Muscle of back (tissue), 13 donors: ENCODE measurements at places on chromosomes 12 and 14. TPM values are rescaled to one million over a fixed set of nuclear protein-coding genes. Genes with fewer than 3 reads are reported as not detected.

GRCh38 chr14:64476438-64476837 is 11.1 kb downstream of the AKAP5 start:
- no peak for DNase-seq

DNA sequence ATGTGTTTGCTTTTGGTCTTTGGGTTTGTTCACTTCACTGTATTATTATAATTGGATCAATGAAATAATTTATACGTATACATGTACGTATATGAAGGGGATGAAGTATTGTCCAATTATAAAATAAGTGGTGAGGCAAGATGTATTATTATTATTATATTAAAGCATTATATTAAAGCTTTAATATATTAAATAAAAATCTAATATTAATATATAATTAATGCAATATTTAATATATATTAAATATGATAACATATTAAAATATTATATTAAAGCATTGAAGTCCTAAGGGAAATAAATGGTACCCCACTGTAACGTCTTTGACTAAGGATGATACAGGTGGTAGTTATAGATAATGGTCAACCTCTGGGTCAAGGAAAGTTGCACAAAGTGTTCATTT is 63.7 kb upstream of the RTL1 start:
- no peak for DNase-seq

Gene OR4E2
- not detected for polyA plus RNA-seq

- no peak for DNase-seq
Observed at GRCh38 chr12:104957719-104958000, 430 bp downstream of the SLC41A2 start.

DNA sequence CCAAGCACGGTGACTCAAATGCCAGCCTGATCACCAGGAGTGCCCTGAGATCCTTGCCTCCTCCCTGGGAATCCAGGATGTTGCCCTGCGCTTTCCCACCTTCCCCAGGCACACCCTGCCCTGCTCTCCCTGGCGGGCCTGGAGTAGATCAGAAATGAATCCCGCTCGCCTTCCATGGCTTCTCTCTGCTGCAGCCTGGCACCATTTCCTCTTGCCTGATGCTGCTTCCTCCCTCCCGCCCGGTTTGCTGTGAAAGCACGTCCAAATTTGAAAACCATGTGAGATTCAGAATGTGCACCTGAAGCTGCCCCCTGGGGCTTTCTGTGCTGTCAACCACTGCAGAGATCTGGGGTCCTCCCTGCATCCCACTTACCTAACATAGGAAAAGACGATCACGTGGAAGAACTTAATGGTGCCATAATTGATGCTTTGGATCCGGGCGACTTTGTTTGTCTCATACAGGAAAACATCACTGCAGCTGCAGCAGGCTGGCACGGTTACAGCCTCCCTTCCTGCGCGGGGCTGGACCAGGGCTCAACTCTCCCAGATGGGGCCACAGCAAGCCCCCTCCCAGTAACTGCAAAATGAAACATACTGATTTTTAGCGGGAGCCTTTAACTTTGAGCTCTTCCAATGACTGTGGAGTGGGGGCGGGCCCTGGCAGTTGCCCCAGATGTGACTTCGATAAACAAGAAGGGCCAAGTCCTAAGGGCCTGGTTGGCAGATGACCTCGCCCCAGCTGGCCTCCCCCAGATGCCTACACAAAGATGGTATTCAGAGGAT is 24.9 kb upstream of the C12orf76 start:
- DNase-seq, result peak; percentile 45

DNA sequence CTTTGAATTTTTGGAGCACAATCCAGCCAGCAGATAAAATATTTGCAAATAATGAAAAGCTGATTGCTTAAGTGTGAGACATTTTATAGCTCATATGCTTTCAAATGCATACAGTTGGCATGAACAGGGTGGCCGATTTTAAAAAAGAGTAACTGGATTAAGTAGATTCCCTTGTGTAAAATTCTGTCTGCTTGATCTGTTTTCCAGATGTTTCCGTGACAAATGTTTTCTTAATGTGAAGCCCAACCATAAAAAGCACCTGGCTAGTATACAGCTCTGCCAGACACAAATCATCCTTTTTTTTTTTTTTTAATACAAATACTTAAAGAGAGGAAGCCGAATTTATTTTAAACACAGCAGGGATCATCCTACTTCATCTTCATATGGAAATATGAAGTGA is 440.7 kb downstream of the CCER1 start:
- peak; percentile 90 for DNase-seq
